Activated CD8-positive, alpha-beta memory T cell treated with anti-CD3 and anti-CD28 coated beads for 1 hour (primary cell): ENCODE measurements at places on chromosomes 7 and 10.

DNA sequence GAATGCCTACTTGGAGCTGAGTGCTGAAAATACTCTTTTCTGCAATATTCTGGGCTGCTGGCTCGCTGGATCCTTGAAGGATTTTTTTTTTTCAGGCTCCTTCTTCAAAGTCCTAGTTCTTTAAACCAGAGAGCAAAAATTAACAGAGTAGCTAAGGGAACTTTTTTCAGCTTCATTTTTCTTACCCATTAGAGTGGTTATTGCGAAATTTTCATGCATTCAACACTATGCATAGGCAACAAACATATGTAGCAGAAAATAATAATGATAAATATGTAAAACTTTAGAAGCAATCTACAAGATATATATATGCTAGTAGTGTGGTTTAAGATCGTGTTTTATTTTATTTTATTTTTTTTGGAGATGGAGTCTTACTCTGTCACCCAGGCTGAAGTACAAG is 264.6 kb downstream of the SFMBT2 start:
- no peak for DNase-seq

DNA sequence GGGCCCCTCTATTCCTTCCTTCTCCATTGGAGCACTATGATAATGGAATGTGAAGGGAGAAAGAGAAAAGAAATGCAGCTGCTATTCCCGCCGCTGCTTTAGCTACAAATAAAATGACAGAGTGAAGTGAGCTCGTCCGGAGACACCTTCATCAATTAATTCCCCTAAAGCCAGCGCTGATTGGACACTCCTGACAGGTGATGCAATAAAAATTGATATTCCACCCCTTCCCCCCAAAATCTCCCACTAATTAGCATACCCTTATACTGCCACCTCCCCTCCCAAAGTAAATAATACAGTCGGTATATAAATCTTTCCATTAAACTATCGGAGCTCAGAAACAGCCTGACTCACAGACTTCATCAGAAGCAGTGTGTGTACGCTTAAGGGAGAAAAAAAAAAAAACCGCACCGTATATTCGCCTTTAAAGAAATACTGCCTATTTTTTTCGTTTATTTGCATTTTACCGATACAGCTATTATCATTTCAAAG is 7.3 kb downstream of the SKIDA1 start:
- DNase-seq = no peak

DNA sequence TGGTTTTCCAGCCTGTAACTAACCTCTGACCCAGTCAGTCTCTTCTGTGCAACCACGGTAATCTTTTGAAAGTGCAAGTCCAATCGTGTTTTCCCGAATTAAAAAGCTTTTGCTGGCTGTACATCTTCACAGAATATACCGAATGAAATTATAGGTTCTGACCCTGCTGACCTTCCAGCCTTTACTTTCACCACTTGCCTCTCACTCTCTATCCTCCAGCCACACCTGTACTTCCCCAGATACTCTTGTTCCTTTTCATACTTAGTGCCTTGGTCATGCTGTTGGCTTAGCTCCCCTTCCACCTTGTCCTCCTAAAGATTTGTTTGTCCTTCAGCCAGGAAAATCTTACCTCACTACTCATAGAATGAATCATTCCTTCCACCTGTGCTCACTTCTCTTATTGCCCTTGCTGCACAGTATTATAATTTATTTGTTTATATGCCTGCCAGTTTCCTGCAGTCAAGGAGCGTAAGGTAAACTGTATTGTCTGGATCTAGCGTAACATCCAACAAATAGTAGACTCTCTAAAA is 2.3 kb upstream of the PNPLA8 start:
- DNase-seq = no peak

GRCh38 chr10:75123088-75123682 is 11.7 kb downstream of the SAMD8 start:
- no peak for DNase-seq

DNA sequence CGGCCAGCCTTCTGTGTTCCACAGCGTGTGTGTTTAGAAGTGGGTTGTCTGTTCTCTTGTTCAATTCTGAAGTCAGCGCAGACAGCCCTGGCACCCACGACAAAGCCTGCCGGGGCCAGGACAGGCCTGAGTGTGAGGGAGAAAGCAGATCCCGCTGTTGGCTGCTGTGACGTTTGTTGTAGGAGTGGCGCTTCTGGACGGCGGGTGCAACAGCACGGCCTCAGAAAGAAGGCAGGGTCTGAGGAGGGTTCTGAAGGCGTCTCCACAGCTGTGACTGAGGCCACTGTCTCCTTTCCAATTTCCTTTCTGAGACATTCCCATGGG is 76.2 kb downstream of the VIPR2 start:
- DNase-seq = no peak

DNA sequence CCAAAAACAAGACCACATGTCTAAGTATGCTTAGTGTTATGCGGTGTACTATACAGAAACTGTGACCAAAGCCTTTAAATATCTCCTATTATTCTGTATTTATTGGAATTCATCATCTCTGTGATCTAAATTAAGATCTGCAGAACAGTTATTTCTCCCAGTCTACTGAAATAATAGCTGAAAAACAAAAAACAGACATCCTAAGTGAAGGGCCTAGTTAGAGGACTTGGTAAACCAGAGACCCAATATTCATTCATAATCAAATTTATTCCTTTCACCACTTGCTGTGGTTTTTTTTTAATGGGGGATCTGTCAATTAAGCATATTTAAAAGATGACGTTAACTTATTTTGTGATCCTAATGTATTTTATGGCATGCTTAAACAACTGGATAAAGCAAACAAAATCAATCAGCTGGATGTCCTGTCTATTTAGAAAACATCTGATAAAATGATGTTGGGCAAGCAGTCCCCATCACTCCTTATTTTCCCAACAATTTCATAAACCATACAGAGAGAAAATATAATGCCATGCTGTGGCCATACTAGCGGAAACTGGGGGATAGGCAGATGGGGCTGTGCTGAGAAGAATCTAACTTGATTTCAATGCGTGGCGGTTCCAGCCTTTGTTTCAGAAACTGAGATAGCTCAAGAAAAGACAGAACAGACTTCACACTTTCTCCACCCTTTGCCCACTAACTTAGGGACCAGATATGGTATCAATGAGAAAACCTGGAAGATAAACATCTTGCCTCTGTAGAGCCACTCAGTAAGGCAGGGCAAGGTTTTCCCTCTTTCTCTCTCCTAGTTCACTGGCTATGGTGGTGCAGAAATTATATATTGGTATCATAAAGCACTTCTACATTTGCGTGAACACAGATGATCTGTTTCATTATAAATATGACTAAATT is 32.9 kb downstream of the ICA1 start:
- DNase-seq = no peak

- no peak for DNase-seq
These were observed 20.3 kb upstream of the PFKP start for GRCh38 chr10:3046981-3047547.

GRCh38 chr10:95646160-95646559 is 10.4 kb downstream of the ALDH18A1 start:
- DNase-seq = no peak
